GOT3 (cell line): ENCODE measurements at places on chromosomes 1 and 21.

DNA sequence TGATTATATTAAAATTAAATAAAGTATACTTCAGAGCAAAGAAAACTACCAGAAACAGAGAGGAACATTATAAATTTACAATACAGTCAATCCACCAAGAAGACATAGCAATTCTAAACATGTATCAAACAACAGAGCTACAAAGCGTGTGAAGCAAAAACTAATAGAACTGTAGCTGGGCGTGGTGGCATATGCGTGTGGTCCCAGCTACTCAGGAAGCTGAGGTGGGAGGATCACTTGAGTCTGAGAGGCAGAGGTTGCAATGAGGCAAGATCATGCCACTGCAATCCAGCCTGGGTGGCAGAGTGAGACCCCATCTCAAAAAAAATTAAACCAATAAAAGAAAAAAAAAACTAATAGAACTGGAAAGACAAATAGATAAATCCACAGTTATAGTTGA, 12.3 kb downstream of the CCDC185 start:
- DNase-seq = no peak

DNA sequence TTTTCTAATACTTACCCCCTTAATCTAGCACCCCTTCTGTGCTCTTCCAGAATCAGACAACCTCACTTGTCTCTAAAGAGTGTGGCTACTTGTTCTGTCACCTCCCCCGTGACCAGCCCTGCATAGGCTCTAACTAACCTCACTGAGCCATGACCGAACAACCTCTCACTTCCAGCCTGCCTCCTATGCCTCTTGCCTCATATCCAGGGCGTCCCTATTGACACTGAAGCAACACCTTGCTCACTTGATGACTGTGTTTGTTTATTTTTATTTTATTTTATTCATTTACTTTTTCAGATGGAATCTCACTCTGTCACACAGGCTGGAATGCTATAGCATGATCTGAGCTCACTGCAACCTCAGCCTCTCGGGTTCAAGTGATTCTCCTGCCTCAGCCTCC, 235.1 kb upstream of the B3GALT2 start:
- DNase-seq = no peak

GRCh38 chr1:186079084-186079684, 295.9 kb downstream of the TPR start:
- DNase-seq = no peak

GRCh38 chr1:40094466-40095110, 2.5 kb downstream of the PPT1 start:
- DNase-seq = no peak

GRCh38 chr1:87129038-87129437, 199.6 kb upstream of the LMO4 start:
- no peak for DNase-seq

GRCh38 chr21:42674351-42674940, 21.0 kb downstream of the PDE9A start:
- no peak for DNase-seq

DNA sequence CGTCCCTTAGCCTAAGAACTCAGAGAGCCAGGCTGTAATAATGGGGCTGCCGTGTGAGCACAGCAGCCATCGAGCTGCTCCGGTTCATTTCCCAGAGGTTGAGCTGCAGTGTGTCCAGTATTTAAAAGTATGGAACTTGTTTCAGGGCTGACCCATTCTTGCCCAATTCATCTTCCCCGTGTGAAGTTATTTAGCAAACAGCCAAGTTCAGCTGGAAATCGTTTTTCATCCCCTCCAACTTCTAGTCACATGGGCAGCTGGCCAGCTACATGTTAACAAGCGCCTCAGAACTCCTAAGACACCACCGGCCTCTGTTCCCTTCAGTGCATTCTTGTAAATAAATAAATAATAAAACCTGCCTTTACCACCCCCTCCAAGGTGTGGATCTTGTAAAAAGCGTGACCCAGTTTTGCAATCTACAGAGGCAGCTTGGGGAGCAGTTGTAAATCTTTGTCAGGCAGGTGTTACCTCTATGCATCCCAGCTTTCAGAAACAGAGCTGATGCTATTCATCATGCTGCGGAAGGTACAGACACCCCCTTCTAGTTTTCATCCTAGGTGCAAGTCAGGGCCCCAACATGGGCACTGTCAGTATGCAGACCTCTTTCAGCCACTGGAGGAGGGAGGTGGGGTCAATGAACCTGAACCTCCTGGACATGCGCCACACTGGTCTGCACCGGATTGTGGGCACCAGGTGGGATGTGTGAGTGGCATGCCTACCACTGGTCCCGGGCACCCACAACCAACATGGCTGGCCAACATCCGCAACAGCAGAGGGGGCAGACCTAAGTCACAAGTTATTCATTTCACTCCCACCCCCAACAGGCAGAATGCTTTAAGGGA, 18.7 kb upstream of the KNCN start:
- DNase-seq = no peak

DNA sequence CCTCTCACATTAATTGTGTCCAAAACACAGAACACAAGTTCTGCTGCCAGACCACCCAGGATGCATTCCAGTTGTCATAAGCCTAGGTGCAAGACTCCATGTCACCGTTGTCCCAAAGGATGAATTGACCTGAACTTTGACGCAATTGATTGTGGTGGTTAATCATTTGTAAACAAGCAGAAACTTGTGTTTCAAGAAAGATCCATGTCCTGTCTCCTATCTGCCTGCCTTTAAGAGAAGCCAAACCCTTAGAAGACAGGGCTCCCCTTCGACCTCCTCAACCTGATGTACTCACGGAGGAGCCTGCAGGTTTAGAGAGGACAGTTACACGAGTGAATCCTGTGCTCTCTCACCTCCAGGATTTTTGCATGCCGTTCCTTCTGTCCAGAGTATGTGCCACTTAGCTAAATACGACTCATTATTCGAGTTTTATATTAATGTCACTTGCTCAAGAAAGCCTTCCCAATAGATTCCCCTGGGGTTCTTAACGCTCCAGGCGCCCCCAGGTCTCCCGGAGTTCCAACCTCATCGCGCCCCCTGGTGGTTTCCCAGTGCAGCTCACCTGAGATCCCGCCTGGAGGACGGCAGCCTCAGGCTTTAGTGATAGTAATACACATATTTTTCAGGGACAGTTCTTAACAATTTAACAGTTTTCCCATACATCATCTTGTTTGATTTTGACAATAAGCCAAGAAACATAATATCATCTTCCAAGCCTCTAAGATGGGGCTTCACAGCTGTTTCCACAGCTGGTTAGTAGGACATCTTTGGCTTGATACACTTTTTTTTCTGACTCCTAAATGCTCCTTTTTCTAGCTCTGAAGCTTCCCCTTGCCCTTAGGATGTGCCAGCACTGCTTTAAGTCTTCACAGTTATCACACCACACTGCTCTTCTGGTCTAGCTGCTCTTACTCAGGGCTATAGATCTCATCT, 2.4 kb upstream of the C8B start:
- no peak for DNase-seq

- DNase-seq = no peak
These were observed 175.4 kb downstream of the SEC16B start for GRCh38 chr1:177794376-177794991.

DNA sequence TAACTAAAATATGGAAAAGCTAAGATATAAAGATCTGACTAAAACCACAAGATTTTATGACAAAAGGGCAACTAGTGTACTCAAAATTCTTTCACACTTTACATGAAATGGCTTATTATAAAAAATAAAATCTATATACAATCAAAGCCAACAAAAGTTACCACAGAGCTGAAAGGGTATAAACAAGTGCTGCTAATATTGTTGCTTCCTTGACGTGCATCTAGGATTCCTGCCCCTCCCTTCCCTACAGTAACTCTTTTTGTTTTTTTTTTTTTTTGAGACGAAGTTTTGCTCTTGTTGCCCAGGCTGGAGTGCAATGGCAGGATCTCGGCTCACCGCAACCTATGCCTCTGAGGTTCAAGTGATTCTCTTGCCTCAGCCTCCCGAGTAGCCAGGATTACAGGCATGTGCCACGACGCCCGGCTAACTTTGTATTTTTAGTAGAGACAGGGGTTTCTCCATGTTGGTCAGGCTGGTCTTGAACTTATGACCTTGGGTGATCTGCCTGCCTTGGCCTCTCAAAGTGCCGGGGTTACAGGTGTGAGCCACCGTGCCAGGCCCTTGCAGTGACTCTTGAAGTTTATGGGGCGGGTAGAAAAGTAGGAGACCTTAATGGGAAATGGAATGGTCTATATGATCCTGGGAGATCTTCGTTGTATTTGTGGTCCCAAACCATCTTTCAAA, 4.5 kb downstream of the SRSF4 start:
- DNase-seq = no peak

GRCh38 chr1:11414926-11415538, 63.9 kb upstream of the DISP3 start:
- DNase-seq = no peak

- no peak for DNase-seq
These were observed 73.5 kb downstream of the TTC3 start for GRCh38 chr21:37146320-37147235.

DNA sequence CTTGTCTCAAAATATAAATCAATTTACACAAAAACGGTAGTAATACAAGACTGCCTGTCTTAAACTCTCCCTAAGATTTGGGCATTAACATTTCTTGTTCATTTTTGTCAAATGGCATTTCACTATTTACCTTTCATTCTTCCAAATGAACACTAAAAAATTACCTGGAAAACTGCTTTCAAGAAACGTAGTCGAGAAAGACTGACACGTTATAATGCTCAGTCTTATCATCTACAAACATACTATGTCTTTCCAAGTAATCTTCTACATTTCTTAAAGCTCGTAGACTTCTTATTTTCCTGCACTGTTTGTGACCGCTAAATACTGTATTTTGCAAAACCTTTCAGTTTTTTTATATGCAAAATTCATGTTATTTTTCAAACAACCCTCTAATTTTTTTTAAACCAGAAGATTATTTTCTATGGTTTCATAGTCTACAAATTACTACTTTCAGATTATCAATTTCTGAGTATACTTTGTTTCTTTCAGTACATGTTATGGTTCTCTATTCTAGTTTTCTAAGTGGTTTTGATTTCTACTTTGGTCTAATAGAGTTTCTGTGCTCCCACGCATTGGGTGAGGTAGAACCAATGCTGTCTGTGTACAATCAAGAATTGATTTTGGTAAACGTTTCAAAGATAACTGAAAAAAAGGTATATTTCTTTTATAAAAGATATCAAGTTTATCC, 336.4 kb downstream of the SMYD3 start:
- DNase-seq = no peak

DNA sequence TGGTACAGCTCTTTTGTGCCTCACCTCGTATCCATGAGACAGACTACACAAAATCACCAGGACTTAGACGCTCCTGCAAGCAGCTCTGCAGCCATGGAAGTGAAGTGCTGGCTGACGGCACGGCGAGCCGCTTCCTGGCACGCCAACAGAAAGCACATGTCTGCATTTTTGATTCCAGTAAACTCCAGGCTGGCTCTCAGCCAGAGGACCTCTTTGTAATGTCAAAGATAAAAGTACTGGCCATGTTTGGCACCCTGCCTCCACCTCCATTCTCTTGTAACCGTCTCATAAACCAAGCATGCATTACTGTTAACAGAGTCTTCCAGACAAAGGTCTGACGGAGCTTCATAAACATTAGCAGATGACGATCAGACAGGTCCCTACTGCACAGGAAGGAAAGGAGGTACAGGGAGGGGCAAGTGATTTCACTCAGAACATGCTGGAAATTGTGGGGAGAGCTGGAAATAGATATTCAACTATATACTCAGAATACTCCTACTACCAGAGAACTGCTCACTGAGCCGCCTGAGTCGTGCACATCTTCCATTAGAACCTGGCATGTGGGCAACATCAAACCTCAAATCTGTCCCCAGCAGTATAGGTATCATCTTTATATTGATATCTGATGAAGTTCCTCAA, 632.0 kb downstream of the SMYD3 start:
- no peak for DNase-seq

GRCh38 chr1:74729741-74730478, 2.9 kb downstream of the CRYZ start:
- DNase-seq = no peak

DNA sequence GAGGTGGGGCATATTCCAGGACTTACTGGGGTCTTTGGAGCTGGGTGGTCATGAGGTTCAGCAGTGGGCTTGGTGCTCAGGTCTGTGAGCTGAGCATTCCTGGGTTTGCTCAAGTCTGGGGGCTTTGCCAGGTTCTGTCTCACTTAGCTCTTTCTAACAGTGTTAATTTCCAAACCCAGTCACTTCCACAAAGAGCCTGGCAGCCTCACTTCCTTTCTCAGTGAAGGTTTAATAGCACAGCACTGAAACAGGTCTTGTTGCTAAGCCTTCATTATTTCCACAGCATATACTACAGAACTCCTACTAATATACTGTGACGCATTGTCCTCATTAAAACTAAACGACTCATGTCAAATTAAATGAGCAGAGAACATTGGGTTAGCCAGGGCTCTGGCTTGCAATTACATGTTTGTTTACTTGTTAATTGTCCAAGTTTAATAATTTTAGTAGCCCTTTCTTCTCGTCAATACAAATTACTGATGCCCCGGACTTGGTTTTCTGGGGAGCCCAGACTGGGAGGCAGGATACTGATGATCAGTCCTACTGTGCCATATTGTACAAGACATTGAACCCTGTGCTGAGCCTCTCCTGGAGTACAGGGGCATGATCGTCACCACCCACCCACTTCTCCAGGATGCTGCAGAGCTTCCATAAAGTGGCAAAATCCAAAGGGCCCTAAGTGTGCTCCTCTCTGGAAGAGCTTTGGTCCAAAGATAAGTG, 170.7 kb downstream of the IER5 start:
- no peak for DNase-seq

DNA sequence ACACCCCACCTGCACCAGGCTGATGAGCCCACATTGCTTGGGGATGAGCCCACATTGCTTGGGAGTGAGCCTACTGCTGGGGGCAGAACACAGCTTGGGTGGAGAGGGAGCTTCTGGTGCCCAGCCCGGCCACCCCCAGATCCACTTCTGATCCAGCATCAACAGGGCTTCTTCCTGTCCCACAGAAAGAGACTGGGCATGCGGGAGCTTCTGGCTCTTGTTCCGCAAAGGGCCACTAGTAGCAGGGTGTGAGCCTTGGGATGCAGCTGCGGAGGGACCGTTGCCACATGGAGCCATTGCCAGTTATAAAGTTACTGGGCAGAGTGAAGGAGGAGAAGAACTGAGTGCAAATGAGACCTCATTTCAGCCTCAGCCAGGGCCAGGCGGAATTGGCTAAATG, 36.3 kb downstream of the PKP1 start:
- DNase-seq = no peak

DNA sequence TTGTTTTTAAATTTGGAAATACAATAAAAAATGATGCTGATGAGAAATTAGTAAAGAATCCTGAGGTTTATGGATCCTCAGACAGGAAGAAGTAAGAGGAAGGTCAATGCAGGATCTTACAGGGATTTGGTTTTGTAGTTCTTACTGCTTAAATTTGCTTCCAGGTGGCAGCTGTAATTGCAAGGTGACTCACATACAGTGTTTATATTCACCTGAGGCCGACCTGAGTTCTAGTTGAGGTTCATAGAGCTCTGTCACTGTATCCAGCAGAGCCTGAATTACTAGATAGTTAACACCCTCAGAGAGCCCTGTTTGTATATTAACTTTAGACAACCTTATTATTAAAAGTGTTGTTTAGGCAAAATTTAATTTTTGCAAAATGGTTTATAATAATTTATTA, 1.4 kb upstream of the WDR26 start:
- no peak for DNase-seq

GRCh38 chr1:8421721-8422120, 103.8 kb downstream of the SLC45A1 start:
- no peak for DNase-seq
